Erythroblast (primary cell): ENCODE measurements at places on chromosomes 13 and 19.

DNA sequence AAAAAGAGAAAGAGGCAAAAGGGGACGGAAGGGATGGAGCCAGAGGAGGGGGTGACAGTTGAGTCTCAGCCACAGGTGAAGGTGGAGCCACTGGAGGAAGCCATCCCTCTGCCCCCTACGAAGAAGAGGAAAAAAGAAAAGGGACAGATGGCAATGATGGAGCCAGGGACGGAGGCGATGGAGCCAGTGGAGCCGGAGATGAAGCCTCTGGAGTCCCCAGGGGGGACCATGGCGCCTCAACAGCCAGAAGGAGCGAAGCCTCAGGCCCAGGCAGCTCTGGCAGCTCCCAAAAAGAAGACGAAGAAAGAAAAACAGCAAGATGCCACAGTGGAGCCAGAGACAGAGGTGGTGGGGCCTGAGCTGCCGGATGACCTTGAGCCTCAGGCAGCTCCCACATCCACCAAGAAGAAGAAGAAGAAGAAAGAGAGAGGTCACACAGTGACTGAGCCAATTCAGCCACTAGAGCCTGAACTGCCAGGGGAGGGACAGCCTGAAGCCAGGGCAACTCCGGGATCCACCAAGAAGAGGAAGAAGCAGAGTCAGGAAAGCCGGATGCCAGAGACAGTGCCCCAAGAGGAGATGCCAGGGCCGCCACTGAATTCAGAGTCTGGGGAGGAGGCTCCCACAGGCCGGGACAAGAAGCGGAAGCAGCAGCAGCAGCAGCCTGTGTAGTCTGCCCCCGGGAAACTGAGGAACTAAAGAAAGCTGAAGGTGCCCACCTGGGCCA, 2.5 kb downstream of the POLR1G start:
- DNase-seq = no peak

- DNase-seq = peak; percentile 34
Measured at GRCh38 chr19:294946-295686, 3.9 kb upstream of the PLPP2 start.

DNA sequence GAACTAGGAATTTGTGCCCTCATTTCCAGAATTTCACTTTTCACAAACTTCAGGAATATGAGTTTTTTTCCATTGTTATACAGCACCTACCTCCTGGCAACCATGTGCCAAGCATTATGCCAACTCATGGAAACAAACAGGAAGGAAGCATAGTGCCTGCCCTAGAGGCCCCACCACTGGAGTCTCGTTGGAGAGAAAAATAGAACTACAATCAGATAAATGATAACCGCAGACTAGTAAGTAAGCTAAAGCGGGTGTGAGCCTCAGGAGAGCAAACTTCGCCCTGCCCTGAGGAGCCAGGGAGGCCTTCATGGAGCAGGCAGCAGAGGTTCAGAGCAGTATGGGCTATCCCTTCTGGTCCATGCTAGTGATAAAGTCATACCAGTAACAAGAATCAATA, 75.9 kb downstream of the FRY start:
- DNase-seq = peak; percentile 5

- DNase-seq = no peak
Measured at GRCh38 chr13:114157869-114158495, 21.1 kb upstream of the CFAP97D2 start.

DNA sequence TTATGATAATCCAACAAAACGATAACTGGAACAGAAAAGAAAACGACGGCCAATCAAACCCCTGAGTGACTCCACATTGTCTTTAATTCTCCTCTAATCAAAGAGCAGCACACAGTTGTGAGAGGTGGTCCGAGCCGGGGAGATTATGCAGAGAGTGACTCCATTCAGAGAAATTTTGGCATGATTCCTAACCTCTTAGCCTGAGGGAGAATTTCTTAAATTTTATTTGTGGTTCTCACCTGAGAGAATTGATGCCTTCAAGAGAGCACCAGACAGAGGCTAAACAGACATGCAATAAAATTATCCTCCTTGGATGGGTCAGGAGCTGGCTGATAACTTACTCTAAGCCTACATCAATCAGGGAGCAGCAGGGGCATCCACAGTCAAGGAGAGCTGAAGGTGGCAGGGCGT, 310.0 kb upstream of the KLF12 start:
- no peak for DNase-seq
